ENCODE measurements at places on chromosomes 11 and 22.

DNA sequence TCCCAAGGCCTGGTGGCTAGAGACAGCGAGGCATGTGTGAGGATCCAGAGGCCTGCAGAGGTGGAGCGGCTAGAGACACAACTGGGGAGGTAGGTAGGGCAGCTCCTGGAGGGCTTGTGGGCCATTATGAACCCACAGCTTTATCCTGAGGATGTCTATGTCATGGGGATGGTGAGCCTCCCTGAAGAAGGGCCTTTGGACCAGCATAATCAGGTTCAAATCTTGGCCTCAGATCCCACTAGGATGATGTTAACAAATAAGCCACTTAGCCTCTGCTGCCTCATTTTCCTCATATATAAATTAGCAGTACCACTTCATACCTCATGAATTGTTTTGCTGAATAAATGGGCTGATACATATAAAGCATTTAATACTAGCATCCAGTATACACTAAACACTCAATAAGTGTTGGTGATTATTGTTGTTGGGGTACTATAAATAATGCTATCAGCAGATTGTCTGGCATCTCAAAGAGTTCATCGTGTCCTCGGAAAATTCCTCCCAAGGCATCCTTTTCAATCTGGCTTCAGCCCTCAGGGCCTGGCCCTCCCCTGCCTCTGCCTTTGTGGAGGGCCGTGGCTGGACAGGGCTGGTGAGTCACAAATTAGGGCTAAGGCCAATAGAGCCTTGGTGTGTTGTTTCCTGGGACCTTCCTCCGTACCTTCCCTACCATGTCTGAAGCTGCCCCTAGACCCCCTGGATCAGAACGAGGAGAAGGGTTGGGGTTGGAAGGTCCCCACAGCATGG, 30.9 kb upstream of the LRRC32 start:
- no peak for DNase-seq

GRCh38 chr11:67365736-67366444, 7.5 kb downstream of the CLCF1 start:
- no peak for DNase-seq

DNA sequence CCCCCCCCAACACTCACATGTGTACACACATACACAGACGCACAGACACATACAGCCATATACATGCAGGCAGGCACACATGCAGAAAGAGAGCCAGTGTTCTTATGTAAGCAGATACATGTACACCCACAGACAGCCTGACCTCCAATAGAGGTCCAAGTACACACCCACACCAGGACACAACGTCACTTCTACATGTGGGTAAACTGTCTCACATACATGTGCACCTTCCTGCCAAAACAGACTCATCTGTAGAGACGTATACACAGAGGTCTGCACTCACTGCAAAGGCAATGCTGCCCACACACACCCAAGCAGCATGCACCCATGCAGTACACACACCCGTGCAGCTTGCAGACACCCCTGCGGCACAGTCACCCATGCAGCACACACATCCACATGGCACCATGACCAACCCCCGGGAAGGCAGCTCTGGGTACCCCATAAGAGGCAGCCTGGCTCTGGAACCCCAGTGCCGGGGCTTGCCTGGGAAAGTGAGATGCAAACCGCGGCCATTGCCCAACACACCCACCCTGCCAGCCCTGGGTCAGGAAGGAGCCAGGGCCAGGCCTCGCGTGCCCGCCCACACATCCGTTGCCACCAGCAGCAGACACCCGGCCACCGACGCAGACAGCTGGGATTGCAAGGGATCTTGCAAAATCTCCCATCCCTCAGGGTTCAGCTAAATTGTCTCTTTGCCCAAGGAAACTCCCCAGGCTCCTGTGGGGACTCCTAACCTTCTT, 10.1 kb downstream of the CASTOR1 start:
- no peak for DNase-seq

DNA sequence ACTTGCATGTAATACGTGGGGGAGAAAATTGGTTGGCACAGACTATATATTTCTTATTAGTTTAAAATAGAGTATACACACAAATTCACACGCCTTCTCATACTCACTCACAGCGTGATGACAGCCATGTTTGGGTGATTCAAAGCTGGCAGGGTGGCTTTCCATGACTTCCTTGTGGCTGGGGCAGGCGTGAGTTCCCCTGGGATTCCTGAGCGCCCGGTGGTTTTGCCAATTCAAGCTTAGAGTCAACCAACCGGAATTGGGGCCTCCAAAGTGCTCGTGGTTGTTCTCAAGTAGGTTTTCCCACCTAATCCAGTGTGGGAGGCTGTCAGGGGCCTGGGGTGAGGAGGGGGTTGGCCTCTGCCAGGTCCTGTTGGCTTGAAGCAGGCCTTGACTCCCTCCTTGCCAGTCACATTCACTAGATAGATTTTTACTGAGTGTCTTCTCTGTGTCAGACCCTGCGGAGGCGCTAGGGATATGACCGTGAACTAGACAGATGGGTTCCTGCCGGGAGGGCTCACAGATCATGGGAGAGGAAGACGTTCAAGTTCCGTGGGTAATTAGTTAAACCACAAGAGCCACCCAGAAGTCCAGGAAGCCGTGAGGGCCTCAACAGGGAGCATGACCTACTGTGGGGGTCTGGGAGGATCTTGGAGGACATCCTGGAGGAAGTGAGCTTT, 11.5 kb downstream of the PKNOX2 start:
- DNase-seq, result no peak

GRCh38 chr11:76748948-76749347, 34.2 kb upstream of the TSKU start:
- no peak for DNase-seq

DNA sequence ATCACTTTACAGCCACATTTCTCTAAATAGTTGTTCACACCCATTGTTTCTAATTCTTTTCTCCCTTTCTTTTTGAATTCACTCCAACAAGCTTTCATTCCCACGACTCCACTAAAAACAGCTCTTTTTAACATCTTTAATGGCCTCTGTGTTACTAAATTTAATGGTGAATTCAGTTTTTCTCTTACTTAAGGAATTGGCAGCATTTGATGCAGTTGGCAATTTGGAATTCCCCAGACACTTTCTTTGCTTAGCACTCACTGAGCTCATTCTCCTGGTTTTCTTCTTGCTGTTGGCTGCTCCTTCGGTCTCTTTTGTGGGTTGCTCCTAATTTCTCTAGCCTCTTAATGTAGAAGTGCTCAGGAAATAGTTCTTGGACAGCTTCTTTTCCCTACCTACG, 40.5 kb upstream of the OR9Q1 start:
- DNase-seq, result no peak

GRCh38 chr11:43067681-43068080, 244.1 kb upstream of the API5 start:
- DNase-seq, result no peak

DNA sequence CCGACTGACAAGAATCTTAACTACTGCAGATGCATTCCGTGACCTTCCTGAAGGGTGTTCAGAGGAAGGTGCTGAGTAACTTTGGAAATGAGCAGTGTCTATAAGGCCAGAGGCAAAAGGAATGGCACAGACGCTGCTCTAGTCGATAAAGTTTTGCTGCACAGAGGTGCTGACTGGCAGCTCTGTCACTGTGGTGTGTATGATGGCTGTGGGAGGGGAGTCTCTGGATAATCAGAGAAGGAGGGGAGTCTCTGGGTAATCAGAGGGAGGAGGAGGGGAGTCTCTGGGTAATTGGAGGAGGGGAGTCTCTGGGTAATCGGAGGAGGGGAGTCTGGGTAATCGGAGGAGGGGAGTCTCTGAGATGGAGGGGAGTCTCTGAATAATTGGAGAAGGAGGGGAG, 18.4 kb downstream of the PTDSS2 start:
- no peak for DNase-seq

Data from activated CD4-positive, alpha-beta T cell treated with anti-CD3 and anti-CD28 coated beads, Interleukin-2, amount 50 U/mL, for 48 hours (primary cell).